CD8-positive, alpha-beta memory T cell (primary cell): ENCODE measurements at places on chromosomes 4 and X. TPM values are rescaled to one million over a fixed set of nuclear protein-coding genes. Genes with fewer than 3 reads are reported as not detected.
A peak's percentile ranks its signal among the peaks of the same experiment; 100 is the strongest.

DNA sequence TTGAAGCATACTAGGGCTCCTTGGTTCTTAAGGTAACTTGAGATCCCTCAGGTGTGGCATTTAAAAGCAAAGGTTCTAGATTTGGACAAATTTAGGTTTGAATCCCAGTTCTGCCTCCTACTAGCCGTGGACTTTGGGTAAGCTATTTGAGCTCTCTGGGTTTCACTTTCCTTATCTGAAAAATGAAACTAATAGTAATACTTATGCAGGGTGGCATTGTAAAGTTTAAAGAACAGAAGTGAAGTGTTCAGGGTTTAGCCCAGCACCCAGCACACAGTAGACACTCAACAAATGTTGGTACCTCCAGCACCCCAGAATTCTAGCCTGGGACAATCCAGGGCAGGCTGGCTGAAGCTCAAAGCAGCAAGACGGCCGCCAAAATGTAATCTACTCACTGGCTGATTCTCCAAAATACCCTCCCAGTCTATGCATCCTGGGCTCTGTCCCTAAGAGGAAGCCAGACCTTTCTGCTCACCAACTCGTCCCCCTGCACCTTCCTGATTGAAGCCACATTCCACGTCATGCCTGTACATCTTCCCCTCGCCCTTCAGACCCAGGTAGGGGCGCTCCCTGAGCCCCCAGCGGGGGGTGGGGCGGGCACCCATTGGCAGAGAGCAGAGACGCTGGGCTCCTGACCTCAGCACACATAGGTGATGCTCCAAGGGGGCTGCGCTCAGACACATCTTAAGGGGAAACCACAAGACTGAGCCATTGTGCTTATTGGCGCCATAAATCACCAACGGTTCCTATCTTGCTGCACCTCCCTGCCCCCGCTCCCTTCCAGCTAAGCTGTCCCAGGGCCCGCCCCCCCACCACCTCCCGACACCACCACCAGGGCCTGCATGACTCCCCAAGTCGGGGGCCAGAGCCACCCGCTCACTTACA lies 160.6 kb downstream of the BCOR start:
- H3K27ac ChIP-seq, result no peak overlapping the region
- H3K4me1 ChIP-seq, result peaks cover 6% of the 10 kb centered on the region
- no peak for DNase-seq
- peak overlapping the region; percentile 50 for H3K4me3 ChIP-seq
- no peaks in the 10 kb centered on the region for H3K36me3 ChIP-seq
- no peaks in the 10 kb centered on the region for H3K27me3 ChIP-seq

- no peak for DNase-seq
- H3K4me3 ChIP-seq, result no peak overlapping the region
Measured at GRCh38 chrX:110087485-110088356, 84.8 kb downstream of the TMEM164 start.

CXXC4 gene
- not detected for total RNA-seq

CLDN34 gene
- not detected for total RNA-seq

DNA sequence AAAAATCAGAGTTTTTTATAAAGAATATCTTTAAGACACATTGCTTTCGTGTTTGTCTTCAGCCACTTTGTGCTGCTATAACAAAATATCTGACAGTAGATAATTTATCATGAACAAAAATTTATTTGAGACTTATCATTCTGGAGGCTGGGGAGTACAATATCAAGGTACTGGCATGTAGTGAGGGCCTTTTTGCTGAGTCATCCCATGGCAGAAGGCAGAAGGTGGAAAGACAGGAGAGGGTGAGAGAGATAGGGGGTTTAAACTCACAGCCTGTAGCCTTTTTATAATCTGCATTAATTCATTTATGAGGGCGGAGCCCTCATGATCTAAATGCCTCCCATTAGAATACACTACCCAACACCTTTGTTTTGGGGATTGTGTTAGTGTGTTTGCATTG lies 431.2 kb upstream of the FAM47C start:
- H3K36me3 ChIP-seq, result no peaks in the 10 kb centered on the region
- no peak for DNase-seq
- H3K4me1 ChIP-seq, result no peaks in the 10 kb centered on the region

GRSF1 gene
- 125 TPM for total RNA-seq

DNA sequence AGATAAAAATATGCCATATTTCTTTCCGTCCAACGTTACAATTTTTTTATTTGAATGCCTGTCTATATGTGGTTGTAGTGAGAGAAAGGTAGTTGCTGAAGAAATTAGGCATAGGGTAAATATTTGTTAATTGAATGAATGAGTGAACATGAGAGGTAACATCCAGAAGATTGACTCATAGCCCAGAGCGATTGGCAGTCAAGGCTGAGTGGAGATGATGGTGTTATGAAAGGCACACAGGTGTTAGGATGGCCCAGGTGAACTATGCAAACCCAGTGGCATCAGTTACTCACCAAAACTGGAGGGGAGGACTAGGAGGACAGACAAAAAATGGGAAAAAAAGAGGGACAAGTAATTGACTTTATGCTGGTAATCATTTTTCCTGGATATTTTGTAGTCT lies 31.7 kb upstream of the SPRY1 start:
- DNase-seq, result no peak
- no peak overlapping the region for H3K27ac ChIP-seq
- no peaks in the 10 kb centered on the region for H3K27me3 ChIP-seq
- H3K4me1 ChIP-seq, result no peaks in the 10 kb centered on the region
- no peak overlapping the region for H3K4me3 ChIP-seq
- H3K36me3 ChIP-seq, result no peaks in the 10 kb centered on the region

GRCh38 chrX:71616672-71617529 lies 1.4 kb downstream of the CXCR3 start:
- H3K4me1 ChIP-seq, result peaks cover 32% of the 10 kb centered on the region
- H3K27me3 ChIP-seq, result no peaks in the 10 kb centered on the region
- no peaks in the 10 kb centered on the region for H3K36me3 ChIP-seq
- DNase-seq, result peak; percentile 33

DNA sequence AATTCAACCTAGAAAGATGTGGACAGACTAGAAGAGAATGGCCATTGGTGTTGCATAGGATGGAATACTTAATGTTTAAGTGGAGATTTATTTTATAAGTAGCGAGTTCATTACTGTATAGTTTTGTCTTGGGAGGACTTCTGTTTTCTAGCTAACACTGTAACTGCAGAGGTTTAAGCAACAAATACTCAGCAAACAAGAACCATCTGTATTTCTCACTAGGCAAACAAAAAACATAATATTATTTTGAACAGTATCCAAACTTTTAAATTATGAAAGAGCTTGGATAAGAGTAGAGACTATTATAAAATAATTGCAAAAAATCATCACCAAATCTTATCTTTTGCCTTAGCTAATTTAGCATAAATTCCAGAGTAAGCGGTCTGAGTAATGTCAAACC lies 121.1 kb downstream of the GLRA3 start:
- H3K27ac ChIP-seq, result no peak overlapping the region
- no peaks in the 10 kb centered on the region for H3K4me1 ChIP-seq
- no peak for DNase-seq
- no peak overlapping the region for H3K4me3 ChIP-seq

SHROOM3 gene
- total RNA-seq, result not detected

DNA sequence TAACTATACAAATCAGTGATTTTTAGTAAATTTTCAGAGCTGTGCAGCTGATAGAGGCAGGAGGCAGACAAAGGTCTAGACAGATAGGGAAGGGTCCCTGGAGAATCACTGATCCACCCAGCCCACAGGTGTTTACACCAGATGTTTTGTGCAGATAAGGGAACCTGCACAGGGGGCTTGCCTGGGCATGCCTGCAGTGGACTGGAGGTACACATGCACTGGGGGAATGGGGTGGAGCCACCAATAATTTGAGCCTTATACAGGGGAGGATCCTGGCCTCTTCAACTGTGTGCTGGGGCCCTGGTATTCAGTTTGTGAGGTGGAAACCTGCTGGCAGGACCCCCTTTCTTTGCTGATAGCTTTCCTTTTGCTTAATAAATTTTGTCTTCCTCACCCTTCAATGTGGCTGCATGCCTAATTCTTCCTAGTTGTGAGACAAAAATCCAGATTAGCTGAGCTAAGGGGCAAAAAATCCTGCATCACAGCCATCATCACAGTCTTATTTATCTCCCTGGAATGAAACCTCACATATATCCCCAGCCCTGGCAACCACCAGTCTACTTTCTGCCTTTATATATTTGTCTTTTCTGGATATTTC lies 102.8 kb downstream of the KDM6A start:
- H3K36me3 ChIP-seq, result no peaks in the 10 kb centered on the region
- no peak overlapping the region for H3K27ac ChIP-seq

NXF2 gene
- total RNA-seq, result not detected

- no peak overlapping the region for H3K4me3 ChIP-seq
- H3K27me3 ChIP-seq, result no peaks in the 10 kb centered on the region
- H3K36me3 ChIP-seq, result no peaks in the 10 kb centered on the region
- no peaks in the 10 kb centered on the region for H3K4me1 ChIP-seq
Measured at GRCh38 chr4:147011411-147011810, 65.7 kb upstream of the TTC29 start.

NDST4 gene
- total RNA-seq, result not detected
